ENCODE measurements at places on chromosomes 11 and 22.

DNA sequence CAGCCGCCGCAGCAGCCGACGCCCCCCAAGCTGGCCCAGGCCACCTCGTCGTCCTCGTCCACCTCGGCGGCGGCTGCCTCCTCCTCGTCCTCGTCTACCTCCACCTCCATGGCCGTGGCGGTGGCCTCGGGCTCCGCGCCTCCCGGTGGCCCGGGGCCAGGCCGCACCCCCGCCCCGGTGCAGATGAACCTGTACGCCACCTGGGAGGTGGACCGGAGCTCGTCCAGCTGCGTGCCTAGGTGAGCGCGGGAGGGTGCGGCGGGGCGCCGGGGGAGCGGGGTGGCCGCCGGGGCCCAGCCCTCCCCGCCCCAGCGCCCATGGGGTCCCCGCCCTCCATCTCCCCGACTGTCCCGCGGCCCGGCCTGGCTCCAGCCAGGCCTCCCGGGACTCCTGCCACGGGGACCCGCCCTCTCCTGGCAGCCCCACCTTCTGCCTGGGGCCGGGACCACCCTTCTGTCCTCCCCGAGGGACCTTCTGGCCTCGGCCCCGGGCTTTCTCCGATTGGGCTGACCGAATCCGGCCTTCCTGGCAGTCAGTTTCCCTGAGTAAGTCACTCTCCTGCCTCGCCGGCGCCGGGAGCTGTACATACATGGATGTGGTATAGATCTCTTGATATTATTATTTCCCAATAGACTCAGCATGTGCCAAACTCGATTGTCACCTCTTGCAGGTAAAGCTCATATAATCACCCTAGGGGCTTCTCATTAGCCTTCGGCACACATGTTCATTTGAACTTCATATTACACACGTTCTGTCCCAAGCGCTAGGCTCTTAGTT, 720 bp downstream of the PACS1 start:
- DNase-seq, result no peak

DNA sequence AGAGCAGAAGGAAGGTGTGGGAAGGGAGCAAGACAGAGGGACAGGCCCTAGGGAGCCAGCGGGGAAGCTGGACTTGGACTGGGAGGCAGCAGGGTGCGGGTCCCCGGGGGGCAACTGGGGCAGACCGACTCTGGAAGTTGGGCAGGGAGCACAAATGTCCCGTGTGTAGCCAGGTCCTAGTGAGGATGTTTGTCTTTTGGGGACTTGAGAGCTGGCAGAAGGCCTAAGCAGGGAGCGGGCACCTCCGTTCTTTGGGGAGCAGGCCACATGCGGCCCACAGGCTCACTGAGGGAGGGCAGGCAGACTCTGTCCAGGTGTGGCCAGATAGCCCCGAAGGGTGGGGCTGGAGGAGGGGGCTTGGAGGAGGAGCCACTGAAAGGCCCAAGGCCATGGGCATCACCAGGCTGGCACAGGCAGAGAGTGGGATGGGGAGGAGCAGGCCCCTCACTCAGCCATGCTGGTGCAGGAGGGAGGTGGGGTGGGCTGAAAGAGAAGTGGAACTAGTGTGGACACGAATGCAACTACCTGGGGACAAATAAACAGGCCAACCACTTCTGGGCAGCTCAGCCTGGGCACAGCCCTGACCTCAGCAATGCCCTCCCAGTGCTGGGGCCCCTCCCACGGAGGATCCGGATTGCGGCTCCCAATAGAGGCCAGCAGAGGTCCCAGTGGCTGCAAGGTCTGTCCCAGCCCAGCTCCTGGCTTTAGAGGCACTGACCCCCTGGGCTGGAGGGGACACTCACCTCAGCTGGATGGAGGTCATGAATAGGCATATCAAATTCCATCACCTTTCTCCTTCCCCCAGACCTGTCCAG, 1.3 kb upstream of the SCARF2 start:
- DNase-seq, result no peak

- no peak for DNase-seq
These were observed 1411.9 kb upstream of the RAG2 start for GRCh38 chr11:38009932-38010331.

DNA sequence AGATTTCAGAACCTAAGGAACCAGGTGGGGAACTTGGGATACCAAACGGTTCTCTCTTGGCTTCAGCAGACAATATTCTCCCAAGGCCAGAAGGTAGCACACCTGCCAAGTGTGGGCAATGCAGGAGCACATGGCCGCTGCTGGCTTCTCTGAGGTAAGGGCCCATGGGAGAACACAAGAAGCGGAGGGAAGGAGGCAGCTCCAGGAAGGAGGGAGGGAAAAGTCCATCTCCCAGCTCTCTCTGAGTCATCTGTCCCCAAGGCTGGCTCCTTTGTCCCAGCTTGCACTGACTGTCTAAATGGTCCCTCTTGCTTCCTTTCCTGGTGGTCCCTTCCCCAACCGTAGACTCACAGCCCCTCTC, 557.9 kb upstream of the CADM1 start:
- no peak for DNase-seq

DNA sequence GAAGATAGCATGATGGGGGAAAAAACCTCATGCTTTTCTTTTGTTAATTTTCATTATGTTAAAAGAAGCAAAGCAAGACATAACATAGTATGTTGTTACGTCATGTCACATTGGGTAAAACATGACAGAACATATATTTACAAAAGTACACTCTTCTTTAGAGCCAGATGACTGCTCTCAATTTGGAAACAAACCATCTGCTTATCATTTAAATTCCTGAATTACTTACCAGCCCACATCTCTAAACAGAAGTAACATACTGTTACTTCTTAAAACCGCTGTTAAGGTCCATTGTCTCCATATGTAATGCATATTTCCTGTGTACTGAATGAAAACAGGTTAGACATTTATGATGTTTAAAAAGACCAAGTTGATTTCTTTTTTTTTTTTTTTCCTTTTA, 100.0 kb downstream of the TMEM135 start:
- DNase-seq, result no peak

DNA sequence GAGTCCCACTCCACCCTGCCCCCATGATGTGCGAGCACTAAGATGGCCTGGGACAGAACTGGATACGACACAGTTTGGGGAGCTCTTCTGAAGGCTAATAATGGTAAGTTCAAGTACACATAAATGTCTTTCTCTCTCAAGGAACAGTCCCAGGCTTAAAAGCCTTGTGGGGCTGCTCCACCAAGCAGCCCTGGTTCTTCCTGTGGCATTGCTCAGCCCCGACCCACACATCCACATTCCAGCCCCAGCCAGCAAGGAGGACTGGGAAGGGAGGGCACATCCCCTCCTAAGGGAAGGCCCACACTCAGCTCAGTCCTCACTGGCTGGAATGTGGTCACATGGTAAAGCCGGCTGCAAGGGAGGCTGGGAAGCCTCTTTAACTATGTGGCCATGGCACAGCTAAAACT, 13.3 kb upstream of the MB start:
- DNase-seq, result no peak

DNA sequence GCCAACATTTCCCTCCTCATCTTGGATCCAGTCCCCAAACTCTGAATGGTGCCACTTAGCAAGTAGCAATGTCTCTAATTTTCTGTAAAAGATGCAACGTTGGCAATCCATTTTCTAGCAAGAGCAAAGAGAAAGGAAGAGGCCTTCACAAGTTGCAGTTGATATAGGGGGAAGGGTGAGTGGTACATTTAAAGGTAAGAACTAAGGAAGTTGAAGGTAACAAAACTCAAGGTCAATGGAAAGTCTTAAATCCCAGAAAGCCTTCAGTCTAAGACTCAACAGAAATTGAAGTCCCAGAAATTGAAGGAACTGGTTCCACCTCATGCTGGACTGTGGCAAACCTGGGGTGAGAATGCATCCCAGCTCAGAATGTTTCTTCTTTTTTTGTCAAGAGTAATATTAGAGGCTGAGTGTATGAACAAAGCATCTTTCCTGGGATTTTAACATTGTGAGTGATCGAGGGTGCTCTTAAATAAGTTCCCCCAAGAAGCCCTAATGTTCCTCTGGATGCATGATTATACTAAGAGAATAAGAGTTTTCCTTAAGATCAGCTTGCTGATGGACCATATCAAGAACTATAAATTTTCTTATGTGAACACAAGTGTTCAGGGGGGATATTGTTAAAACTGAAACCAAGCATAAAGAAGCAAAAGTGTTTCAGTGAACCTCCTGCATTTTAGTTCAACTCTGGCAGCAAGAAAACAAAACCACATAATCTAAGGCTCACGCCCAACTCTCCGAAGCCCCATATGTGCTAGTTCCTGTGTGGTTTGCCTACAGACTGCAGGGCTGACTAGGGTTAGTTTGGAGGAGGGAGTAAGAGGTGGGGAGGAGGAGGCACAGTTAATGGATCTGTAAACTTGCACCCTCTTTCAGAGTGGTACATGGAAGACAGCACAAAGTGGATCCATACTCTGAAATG, at the start of gene GRAP2:
Gene GRAP2, plus strand, starts transcription at position 779 of the 922 bp plus-strand sequence. CDS start 46,023 bp downstream, outside the sequence.
- DNase-seq, result peak; percentile 89

- no peak for DNase-seq
These were observed 86.6 kb downstream of the DDX10 start for GRCh38 chr11:108751444-108751843.

- DNase-seq, result no peak
These were observed 90.4 kb downstream of the TTC28 start for GRCh38 chr22:28589102-28589750.

DNA sequence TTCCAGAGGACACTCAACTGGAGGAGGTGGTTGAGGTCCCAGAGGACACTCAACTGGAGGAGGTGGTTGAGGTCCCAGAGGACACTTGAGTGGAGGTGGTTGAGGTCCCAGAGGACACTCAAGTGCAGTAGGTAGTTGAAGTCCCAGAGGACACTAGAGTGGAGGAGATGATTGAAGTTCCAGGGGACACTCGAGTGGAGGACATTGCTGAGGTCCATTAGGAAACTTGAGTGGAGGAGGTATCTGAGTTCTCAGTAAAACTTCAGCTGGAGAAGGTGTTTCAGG, 39.7 kb downstream of the ZNF195 start:
- DNase-seq, result no peak

DNA sequence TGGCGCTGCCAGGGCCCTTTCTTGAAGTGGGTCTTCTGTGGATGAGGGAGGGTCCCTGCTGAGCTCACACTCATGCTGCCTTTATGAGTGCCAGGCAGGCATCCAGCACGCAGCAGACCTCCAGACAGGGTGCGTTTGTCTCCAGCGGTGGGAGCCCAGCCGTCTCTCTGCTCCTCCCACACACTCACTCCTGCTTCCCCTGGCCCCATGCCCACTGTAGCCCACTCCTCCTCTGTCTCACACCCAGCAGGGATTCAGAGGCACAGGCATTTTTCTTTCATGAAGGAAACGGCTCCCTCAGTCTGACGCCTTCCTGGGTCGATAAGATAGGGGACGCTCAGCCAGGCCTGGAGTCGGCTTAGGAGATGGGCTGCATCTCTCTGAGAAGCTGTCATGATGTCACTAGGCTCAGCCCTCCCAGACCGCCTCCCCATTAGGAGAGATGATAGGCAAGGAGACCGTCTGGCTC, 183.9 kb upstream of the NCAM1 start:
- no peak for DNase-seq

- DNase-seq, result peak; percentile 97
These were observed at the start of the genes DDB1 and TKFC for GRCh38 chr11:61332797-61333549. Gene DDB1 (minus strand): TSS chr11:61333105. CDS start chr11:61332968, 137 bp downstream. Gene TKFC (plus strand): TSS chr11:61333228. CDS start chr11:61334729, 1,501 bp downstream.

DNA sequence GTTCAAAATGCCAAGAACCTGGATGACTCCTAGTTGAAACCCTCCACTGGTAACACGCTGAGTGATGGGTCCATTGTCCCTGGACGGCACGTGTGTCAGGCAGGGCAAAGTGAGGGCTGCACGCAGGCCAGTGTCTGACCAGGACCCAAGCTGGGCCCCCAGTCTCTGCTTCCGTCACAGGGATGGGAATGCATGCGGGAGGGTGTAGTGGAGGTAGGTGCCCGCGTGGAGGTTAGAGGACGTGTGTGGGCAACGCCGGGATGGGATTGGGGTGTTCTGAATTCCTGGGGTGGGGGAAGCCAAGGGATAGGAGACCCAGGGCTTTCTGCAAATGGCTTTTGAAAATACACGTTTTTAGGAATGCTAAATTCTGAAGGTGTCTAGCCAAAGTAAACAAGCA, 943.3 kb downstream of the BRD1 start:
- no peak for DNase-seq

- no peak for DNase-seq
These were observed 60.7 kb upstream of the PHF21A start for GRCh38 chr11:46181843-46182424.

GRCh38 chr11:114942207-114942606, 263.9 kb downstream of the NXPE2 start:
- no peak for DNase-seq

DNA sequence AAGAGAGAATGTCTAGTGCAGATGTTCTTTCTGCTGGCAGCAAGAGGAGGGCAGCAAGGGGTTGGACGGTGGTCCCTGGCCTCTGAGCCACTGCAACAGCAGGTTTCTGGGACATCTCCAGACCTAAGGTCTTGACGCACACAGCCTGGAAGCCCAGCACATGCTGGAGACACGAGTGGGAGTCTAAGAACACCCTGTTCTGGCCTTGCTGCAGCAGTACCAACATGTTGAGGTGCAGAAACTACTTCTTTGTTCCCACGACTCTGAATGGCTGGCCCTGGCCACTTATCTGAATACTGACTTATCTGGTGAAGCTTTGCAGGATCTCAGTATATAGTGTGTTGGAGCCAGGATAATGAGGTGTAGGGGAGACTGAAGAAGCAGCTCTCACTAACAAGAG, 6.8 kb downstream of the MICAL2 start:
- DNase-seq, result no peak

- no peak for DNase-seq
These were observed 932.2 kb downstream of the TBC1D22A start for GRCh38 chr22:47694536-47695130.

DNA sequence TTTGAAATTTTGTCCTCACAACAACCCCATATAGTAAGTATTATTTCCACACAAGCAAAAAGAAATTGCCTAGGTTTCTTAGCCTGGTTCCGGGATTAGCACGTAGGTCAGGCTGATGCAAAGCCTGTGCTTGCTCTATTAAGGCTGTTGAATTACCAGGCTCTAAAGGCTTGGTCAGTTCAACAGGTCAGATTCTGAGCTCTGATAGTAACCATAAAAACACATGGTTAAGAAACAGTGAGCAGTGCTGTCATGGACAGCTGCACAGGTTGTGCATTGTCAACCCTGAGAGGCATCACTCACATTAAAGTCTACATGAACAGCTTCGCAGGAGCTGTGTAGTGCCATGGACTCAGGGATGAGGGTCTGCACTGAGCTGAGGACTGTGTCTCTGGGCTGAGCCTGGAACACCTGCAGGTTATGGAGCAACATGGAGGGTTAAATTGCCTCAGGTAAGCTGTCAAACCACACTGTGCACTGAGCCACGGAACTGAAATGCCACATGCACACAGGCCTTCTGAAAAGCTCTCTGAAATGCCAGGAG, 98.0 kb downstream of the PIWIL4 start:
- no peak for DNase-seq

DNA sequence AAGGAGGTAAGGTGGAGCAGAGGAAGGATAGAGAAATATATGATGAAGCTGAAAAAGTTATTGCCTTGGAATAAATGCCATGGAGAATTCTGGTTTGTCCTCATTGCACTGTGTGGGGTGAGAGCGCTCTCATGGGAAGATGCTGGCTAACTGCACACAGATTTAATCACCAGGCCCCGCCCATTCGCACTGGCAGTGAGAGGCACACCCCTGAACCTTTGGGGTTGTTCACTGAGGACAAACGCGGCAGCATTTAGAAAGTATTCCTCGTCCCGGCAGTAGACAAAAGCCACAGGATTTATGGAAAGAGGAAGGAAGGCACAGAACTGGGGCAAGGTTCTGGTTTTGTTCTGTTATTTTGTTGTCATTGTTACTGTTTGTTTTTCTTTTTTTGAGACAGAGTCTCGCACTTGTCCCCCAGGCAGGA, 70.2 kb downstream of the MED15 start:
- DNase-seq, result no peak

All from activated CD4-positive, alpha-beta T cell treated with anti-CD3 and anti-CD28 coated beads, Interleukin-2, amount 10 ng/mL, durations not matched to agents 7 days and 5 days (primary cell).